ENCODE measurements at places on chromosomes 4 and X.

DNA sequence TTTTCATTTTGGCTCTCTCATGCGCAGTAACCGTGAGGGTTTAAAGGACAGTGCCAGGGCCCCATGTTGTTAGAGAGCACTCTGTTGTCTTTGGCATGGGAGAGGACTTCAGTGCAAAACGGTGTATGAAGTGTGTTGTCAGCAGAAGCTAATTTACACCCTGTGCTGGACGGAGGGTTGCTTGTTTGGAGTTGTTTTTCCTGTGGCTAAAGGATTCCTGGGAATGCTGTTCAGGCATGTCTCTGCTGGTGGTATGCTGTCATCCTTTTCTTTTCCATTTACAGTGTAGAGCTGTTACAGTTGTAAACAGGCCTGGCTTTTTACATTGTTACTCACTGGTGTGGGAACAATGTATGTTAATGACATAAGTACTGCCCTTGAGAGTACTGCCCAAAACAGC is 206.3 kb downstream of the CBR4 start:
- peak; percentile 72 for DNase-seq

GRCh38 chr4:87130985-87131703 is 89.3 kb downstream of the KLHL8 start:
- DNase-seq, result no peak

- no peak for DNase-seq
These were observed 33.7 kb downstream of the COQ2 start for GRCh38 chr4:83250687-83251446.

DNA sequence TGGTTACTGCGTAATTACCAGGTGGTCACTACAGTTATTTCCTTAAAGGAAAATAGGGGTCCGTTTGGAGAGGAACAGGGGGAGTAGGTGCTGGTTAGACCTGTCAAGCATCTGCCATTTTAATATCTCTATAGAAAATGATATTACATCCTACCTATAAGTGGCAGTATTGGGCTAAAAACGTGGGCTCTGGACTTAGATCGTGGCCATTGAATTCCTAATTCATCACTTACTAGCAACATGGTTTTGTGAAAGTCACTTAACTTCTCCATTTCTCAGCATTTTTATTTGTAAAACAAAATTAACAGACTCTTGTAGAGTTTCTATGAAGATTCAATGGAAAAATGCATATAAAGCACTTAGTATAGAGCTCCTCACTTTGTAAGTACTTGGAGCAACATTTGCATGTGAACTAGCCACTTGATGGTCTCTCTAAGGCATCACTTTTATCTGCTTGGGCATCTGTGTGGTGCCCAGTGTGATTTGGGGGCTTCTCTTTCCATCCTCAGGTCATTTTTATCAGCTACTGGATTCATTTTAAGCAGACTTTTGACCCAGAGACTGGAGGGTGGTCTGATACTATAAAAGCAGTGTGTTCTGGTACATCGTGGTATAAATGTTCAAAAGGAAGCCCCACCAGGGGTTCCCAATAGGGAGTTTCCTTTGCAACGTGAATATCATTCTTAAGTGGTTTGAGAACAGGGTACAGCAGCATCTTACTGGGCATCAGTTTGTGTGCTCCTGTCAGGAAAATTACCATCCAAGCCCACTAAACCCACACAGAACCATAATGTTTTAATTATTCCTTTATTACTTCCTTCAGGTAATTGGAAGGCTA is 42.7 kb upstream of the RASSF6 start:
- peak; percentile 84 for DNase-seq

DNA sequence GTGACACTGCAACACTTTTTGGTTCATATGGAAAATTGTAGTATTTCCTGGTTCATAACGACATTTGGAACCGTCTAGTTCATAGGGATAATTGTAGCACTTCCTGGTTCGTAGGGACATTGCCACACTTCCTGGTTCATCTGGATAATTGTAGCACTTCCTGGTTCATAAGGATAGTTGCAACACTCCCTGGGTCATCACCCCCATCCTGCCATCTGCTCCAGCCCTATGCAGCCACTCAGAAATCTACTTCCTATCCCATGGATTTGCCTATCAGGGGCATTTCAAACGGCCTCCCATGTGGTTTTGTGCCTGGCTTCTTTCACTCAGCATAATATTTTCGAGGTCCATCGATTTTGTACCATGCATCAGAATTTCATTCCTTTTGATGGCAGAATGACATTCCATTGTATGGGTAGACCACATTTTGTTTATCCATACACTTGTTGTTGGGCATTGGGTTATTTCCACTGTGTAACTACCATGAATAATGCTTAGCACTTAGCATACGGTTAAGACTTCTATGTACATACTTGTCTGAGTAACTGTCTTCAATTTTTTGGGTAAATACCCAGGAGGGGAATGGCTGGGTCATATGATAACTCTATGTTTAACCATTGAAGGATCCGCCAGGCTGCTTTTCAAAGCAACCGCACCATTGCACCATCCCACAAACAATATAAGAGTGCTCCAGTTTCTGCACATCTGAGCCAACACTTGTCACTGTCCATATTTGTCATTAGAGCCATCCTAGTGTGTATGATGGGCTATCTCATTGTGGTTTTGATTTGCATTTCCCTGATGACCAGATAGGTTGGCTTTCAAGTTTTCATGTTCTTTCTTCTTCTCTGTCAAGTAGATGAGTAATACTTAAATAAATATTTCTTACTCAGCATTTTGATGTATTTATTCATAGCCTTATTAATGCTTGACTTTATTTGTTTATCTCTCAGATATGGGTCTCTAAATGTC is 58.3 kb upstream of the CD99 start:
- DNase-seq, result no peak

- DNase-seq, result no peak
These were observed 622.7 kb downstream of the PCDH18 start for GRCh38 chr4:136909626-136910025.

- DNase-seq, result no peak
These were observed 310.5 kb downstream of the CFAP299 start for GRCh38 chr4:80646061-80646460.

- DNase-seq, result no peak
These were observed 55.9 kb downstream of the MXRA5 start for GRCh38 chrX:3290561-3290960.

DNA sequence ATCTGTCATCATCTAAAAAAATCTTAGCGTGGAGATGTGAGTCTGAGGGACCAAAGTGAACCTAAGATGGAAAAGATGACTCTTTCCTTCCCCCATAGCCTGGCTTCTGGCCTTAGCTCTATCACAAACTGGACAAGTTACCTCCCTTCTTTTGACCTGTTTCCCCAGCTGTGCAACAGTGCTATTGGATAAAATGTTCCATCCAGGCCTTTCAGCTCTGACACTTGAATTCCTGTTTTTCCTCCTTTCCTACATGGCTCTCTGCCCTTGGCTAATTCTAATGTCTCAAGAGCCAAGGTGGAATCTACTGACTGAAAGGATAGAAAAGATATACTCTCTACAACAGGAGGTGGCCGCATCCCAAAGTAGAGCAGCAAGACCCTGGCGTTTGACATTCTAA is 84.5 kb upstream of the ARHGEF9 start:
- DNase-seq, result no peak

GRCh38 chrX:48939524-48940228 is 17.7 kb downstream of the OTUD5 start:
- DNase-seq, result no peak

DNA sequence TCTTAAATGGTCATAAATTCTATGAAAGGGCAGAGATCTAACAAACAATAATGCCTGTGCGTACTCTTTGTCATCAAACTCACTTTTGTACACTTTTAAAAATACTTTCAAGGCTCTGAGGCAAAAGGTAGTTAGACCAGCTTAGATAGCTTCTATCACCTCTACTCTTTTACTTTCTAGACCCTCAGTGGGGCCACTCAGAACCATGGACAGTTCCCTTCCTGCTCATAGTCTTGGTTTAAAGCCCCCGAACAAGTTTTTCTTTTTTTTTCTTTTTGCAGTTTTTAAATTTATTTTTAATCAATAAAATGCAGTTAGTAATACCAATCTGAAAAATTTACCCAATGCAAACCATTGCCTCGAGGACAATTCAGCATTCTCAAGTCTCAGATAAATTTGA is 460.5 kb upstream of the CNKSR2 start:
- peak; percentile 7 for DNase-seq

DNA sequence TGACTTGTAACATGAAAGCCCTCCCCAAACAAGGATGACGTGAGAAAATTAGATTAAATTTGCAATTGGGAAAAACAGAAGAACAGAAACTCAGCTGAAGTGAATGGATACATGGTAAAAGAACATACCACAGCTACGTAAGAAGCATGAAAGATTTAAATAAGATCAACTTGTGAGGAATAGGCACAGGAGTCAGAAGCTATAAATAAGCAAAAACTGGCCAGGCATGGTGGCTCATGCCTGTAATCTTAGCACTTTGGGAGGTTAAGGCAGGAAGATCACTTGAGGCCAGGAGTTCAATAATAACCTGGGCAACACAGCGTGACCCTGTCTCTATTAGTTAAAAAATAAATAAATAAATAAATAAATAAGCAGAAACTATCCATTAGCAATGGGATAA is 33.6 kb upstream of the ZCCHC13 start:
- DNase-seq, result no peak

GRCh38 chr4:10640561-10641201 is 43.9 kb downstream of the CLNK start:
- DNase-seq, result no peak

DNA sequence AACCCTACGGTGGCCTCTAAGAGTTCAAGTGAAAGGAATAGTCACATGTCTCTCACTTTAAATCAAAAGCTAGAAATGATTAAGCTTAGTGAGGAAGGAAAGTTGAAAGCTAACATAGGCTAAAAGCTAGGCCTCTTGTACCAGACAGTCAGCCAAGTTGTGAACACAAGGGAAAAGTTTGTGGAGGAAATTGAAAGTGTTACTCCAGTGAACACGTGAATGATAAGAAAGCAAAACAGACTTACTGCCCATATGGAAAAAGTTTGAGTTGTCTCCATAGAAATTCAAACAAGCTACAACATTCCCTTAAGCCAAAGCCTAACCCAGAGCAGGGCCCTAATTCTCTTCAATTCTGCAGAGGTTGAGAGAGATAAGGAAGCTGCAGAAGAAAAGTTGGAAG is 51.5 kb upstream of the RAB9B start:
- DNase-seq, result no peak

DNA sequence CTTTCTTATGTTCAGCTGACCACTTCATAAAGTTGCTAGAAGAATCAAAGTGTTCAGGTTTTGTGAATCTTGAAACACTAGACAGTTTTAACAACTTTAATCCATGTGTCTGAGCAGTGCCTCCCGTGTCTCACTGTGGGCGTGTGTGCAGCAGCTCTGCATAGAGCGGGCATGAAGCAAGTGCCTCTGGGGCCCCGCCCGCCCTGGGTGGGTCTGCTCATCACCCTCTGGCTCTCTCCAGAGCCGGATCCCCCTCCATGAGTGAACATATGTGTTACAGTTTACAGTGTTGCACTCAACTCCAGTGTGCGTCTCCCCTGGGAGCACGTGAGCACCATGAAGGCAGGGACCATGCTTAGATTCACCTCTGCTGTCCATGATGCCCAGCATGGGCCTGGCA is 37.6 kb upstream of the CRMP1 start:
- no peak for DNase-seq
